Activated CD4-positive, alpha-beta memory T cell treated with anti-CD3 and anti-CD28 coated beads for 36 hours (primary cell): ENCODE measurements at places on chromosomes 3 and 15. TPM values are rescaled to one million over a fixed set of nuclear protein-coding genes. Genes with fewer than 3 reads are reported as not detected.

The CLDN11 gene
- total RNA-seq, result not detected

DNA sequence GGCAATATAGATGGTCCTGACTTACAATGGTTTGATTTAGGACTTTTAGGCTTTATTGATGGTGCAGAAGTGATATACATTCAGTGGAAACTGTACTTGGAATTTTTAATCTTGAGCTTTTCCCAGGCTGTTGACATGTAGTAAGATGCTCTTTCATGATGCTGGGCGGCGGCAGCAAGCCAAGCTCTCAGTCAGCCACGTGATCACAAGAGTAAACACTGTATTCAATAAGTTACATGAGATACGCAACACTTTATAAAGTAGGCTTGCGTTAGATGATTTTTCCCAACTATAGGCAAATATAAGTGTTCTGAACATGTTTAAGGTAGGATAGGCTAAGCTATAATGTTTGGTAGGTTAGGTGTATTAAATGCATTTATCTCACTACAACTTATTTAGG, 17.9 kb downstream of the PARP9 start:
- H3K27me3 ChIP-seq, result no peaks in the 10 kb centered on the region
- H3K4me3 ChIP-seq, result no peak overlapping the region
- DNase-seq, result no peak
- no peaks in the 10 kb centered on the region for H3K4me1 ChIP-seq

- no peaks in the 10 kb centered on the region for H3K36me3 ChIP-seq
- H3K27ac ChIP-seq, result no peak overlapping the region
- peaks cover 2% of the 10 kb centered on the region for H3K4me1 ChIP-seq
- H3K4me3 ChIP-seq, result no peak overlapping the region
- peaks cover 3% of the 10 kb centered on the region for H3K27me3 ChIP-seq
Measured at GRCh38 chr3:160480931-160481330, 31.3 kb upstream of the TRIM59 start.

GRCh38 chr3:17038141-17038540, 153.4 kb downstream of the PLCL2 start:
- no peak overlapping the region for H3K27ac ChIP-seq
- H3K27me3 ChIP-seq, result no peaks in the 10 kb centered on the region
- H3K36me3 ChIP-seq, result peaks cover 3% of the 10 kb centered on the region
- no peak overlapping the region for H3K4me3 ChIP-seq
- H3K4me1 ChIP-seq, result peaks cover 38% of the 10 kb centered on the region
- no peak for DNase-seq

The DPPA4 gene
- total RNA-seq, result not detected

DNA sequence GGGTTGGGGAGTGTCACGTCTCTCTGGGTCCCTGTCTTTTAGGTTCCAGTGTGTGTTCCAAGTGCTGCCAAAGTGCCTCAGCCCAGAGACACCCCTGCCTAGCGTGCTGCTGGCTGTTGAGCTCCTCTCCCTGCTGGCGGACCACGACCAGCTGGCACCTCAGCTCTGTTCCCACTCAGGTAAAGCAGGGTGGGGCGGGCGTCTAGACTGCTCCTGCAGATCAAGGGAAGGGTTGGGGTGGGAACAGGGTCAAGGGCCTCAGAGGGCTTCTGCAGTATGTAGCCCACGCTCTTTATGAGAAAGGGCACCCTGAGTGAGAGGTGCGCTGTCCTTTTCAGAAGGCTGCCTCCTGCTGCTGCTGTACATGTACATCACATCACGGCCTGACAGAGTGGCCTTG, 17.2 kb downstream of the ATRIP start:
- no peak overlapping the region for H3K27ac ChIP-seq
- H3K36me3 ChIP-seq, result peaks cover 33% of the 10 kb centered on the region
- H3K4me3 ChIP-seq, result no peak overlapping the region

GRCh38 chr3:3792391-3792790, 6.8 kb upstream of the LRRN1 start:
- H3K27me3 ChIP-seq, result peaks cover 6% of the 10 kb centered on the region
- no peaks in the 10 kb centered on the region for H3K36me3 ChIP-seq
- no peak for DNase-seq

- DNase-seq, result no peak
- no peak overlapping the region for H3K4me3 ChIP-seq
- H3K27me3 ChIP-seq, result peaks cover 2% of the 10 kb centered on the region
Measured at GRCh38 chr15:75225951-75226732, 24.5 kb downstream of the C15orf39 start.

The HSPBAP1 gene
- 4.8 TPM for total RNA-seq

DNA sequence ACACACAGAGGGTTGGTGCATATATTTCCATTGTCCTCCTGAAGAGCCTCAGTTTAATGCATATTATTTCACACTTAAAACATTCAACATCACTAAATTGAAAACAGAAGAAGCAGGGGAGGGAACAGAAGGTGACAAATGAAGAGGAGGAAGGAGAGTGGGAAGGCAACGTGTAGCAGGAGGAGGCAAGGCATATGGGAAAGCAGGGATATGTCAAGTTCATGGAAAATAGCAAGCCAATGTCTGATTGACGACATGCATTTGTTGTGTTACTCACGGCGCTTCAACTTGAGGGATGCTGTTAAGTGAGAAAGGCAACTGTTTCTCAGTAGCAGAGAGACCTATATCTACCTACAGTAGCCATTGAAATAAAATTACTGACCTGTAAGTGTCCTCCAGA, 154.5 kb downstream of the NSUN3 start:
- H3K27ac ChIP-seq, result no peak overlapping the region
- no peaks in the 10 kb centered on the region for H3K4me1 ChIP-seq
- DNase-seq, result no peak
- no peak overlapping the region for H3K4me3 ChIP-seq
- H3K36me3 ChIP-seq, result no peaks in the 10 kb centered on the region

DNA sequence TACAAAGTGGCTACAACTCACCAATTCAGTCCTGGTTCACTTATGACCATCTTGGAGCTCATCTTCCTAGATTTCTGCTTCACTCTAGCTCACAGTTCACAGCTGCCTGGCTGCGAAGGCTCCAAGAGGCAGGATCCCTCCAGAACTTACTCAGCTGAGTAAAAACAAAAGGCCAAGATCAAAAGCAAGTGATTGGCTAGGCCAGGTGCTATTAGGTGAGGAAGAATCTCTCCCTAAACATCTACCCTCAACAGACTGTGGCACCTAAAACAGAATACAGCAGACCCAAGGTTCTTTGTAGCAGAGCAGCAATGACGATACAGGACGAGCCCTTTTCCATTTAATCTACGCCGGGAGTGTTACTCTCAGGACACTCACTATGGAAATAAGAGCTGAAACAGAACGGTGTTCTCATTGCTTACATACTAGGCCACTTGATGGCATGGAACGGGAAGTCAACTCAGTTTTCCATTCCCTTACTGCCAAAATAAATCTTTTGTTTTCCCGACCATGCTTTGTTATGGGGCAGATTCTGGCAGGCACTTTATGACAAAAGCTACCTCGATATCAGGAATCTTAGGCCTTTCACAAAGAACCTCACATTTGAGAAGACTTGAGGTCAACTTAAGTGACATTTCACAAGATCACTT, 901 bp downstream of the ICE2 start:
- peak overlapping the region; percentile 99 for H3K4me3 ChIP-seq
- H3K36me3 ChIP-seq, result peaks cover 17% of the 10 kb centered on the region
- peaks cover 49% of the 10 kb centered on the region for H3K4me1 ChIP-seq
- no peak for DNase-seq
